Stimulated activated CD8-positive, alpha-beta memory T cell treated with anti-CD3 and anti-CD28 coated beads, Interleukin-2, amount 100 ng/mL, for 1 hour (primary cell): ENCODE measurements at places on chromosomes 4 and X.

GRCh38 chr4:112348488-112349158 lies 51.5 kb downstream of the ALPK1 start:
- no peak for DNase-seq

DNA sequence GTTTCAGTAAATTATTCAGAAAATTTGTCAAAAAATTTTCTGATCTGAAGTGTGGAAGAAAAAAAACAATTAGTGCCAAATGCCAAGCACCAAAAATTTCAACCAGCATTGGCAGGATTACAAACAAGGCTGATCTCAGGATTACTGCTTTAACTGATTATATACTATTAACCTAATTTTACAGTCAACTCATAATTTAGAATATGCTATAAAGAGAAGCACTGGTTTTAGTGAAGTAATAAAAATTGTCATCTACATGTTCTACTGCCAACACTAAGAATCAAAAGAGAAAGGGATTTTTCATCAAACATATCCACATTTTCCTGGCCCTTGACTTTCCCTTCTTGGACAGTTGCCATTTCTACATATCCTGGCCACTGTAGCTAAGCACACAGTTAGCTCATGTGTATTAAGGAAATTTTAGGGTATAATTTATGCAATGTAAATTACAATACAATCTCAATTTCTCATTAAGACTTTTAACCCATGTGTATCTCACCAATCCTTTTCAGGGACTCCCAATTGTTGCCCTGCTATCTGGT lies 33.8 kb downstream of the THOC2 start:
- DNase-seq = no peak

GRCh38 chrX:99798936-99799335 lies 611.1 kb downstream of the PCDH19 start:
- DNase-seq = no peak

DNA sequence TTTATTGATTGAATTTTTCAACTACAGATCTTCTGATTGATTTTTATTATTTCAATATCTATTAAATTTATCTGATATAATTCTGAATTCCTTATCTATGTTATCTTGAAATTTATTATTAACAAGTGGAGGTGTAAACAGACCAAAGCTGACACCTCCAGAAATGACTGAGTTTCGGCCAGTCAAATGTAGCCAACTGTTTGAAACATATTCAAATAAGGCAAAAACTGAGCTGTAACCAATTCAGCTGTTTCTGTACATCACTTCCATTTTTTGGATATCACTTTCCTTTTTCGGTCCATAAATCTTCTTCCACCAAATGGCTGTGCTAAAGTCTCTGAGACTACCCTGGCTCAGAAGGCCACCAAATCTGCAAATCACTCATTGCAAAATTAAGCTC lies 2127.3 kb upstream of the AGA start:
- no peak for DNase-seq

DNA sequence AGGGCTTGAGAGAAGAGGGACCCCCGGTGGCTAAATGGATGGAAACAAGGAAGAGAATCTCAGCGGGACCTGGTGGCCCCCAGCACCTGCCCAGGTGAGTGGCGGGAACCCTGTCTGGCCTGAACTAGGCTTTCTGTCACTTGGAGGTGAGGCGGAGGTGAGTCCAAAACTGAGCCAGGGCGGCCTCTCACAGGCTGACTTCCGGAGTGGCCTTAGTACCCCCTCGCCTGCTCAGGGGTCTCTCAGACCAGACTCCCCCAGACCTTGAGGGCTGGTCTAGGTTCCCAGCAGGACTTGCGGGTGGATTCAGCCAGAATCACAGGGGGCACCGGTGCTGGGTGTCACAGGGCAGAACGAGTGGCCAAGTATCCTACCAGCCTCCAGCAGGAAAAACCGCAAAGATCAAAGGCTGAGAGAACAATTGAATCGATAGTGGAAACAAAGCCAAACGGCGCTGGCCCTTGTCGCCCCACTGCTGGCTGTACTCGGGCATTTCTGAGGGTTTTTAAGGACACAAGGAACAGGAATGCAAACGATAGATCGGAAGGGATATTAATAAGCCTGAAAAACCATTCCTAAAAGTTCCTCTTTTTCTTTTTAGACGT lies 67.8 kb downstream of the WFS1 start:
- no peak for DNase-seq

DNA sequence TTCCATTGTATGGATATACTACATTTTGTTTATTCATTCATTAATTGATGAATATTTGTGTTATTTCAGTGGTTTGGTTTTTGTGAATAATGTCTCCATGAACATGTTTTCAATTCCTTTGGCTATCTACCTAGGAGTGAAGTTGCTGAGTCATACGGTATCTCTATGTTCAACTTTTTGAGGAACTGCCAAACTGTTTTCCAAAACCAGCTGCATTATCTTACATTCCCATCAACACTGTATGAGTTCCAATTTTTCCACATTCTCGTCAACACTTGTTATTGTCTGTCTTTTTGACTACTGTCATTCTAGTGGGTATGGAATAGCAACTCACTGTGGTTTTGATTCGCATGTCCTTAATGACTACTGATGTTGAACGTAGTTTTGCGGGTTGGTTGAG lies 388.6 kb upstream of the MAGEB2 start:
- no peak for DNase-seq

DNA sequence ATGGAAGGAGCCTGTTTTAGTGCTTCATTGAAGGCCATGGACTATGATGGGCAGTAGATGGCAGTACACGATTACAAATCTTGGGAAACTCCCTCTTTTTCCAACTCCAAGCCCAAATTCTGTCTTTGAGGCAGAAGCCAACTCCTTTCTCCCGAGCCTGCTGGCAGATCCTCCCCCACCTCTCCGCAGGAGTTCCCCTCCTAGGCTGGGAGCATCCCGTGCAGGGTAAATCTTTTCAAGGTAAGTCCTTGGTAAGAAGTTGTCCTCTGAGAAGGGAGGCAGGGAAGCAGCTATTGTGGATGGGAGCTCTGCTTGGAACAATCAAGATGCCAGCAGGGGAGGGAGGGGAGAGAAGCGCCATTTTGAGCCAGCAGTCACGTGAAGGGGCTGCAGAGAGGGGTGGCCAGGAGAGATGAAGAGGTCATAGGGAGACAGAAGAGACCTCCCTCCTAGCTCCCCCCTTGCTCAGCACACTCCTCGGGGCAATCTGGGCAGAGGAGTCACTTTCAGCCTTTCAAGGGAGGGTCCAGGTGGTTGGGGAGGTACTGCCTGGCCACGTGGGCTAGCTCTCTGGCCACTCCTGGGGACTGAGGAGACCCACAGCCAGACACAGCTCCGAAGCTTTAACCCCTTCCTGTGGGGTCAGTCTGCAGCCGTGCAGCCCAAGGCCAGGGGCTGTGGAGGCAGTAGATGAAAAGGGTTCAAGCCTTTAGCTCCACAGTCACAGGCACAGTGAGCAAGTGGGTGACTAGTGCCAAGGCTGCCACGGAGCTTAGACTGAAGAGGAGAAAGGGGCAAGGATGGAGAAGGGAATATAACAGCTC lies 9.6 kb downstream of the CC2D2A start:
- DNase-seq = no peak

- no peak for DNase-seq
Measured at GRCh38 chrX:119887721-119888425, 7.8 kb upstream of the AKAP14 start.

DNA sequence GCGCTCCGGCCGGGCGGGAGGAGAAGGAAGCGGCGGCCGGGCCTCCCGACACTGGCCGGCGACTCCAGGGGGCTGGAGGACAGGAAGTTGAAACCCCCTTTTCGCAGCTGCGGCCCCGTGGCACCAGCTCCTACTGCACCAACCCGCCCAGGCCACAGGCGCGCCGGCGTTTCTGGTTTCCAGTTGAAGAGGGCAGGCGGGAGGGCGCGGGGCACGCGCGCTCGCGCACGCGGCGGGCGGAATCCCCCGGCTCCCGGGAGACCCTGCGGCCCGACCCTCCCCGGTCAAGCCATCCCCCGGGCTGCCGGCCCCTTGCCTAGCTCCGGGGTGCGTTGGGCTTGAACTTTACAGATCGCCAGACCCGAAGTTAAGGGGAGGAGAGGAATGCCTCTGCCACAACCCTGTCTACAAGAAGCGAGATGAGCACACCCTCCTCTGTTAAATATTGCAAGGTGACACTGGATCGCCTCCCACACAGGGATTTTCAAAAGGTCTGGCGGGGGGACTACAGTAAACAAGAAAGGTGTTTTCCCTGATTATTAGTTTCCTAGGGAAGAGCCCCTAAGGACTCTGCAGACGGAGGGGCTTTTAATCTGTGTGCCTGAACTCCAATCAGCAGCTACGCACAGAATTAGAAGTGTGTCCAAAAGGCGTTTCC lies 1.4 kb downstream of the ELOVL6 start:
- peak; percentile 34 for DNase-seq

DNA sequence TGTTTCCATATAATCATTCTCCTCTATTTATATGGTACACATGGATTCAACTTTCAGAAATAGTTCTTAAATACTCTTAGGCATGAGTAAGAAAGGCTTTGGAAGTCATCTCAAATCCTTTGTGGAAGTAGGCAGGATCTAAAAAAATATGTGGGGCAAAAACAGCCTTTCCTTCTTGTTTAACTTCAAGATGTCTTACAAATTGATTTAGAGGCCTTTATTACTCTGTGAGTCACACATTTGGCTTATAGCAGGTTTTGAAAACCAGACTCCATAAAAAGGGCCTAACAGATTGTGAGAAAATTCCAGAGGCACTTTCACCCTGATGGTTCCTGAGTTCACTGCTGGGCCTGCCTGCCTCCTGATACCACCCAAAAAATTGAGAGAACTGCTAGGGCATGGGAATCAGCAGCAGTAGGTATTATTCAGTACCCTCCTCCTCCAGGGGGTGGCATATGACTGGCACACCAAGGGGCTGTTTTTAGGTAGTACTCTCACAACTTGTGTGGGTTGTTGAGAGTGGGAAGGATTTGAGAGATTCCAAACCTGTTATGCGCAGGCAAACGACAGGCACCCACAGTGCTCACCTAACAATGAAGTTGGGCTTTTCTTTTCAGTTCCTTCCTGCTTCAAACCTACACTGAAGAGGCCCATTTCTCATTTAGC lies 162.7 kb upstream of the MBNL3 start:
- DNase-seq = no peak

DNA sequence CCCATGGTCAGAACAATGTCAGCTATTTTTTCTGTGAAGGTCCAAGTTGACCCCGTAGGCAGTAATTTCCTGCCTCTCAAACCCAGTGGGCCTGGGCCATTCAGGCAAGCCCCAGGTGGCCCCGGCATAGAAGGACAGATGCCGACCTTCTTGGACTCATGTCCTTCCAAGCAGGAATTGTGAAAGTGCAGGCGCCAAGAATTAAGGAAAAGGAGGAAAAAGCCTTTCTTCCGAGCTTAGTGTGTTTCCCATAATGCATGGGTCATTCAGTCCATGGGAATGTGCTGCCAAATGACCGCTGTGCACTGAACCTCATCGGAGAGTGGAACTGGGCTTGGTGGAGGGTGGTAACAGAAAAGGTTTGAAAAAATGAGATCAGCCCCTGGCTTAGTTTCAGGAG lies 196.5 kb upstream of the HS3ST1 start:
- DNase-seq = no peak

DNA sequence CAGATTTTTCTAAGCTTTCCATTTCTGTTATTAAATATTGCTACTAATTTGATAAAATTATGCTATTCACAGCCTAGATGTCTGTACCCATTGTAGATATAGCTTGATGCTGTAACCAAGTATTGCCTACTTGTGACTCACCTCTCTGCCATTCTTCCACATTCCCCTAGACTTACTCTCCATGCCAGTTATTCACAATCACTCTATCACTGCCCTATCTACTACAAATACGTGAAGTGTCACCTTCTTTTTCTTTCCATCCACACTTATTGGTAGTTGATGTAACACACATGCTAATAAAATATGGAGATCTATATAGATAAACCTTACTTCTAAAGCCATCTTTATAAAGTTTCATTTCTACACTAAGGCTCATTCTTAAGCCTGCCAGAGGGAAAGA lies 179.4 kb upstream of the PACRGL start:
- no peak for DNase-seq

DNA sequence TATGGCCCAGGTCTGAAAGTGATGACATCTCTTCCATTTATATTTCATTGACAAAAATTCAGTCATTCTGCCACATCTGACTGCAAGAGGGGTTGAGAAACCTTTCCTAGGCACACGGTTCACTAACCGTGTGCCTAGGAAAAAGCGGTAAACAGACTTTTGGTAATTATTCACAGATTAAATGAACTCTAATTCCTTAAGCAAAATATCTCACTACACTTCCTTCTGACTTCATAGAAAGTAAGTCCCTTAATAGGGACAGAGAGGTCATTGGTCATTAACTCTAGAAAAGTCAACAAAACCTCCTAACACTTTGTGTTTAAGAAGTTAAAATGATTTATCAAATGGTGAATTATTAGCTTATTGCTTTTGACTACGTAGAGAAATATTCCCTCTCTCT lies 205.1 kb downstream of the PDHA2 start:
- DNase-seq = no peak

- no peak for DNase-seq
Measured at GRCh38 chr4:3709061-3709845, 56.9 kb upstream of the ADRA2C start.

DNA sequence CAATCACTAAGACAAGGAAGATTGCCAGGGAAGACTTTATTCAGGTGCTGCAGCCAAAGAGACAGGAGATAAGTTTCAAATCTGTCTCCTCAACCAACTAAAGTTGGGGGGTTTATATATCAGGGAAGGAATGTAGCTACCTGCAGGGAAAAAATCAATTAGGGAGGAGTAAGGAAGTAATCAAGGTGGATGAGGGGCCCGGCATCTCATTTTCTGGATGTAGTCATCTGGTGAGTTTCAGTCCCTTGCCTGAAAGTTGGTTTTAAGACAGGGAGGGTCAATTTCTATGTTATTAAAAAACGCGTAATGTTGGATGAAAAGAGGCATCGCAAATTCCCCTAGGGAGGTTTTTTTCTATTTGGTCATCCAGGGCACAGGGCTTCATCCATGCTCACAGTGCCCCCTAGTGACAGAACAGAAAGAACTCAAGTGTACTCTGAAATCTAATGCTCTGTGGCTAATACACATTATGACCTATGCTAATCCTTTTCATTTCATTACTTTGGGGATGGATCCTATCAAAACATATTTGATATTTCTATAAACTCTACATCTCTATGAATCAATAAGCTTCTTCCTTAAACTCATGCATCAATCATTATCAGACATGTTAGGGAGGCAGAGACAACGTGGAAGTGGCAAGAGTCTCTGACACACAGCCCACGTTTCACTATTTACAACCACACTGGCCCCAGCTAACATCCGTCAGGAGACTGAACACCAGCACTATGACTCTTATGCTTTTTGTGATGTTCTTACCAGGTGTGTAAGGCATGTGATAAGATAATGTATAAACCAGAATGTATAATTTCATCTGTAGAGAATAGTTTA lies 1577.0 kb upstream of the TENM3 start:
- DNase-seq = no peak

GRCh38 chrX:3219667-3220066 lies 126.8 kb downstream of the MXRA5 start:
- no peak for DNase-seq

DNA sequence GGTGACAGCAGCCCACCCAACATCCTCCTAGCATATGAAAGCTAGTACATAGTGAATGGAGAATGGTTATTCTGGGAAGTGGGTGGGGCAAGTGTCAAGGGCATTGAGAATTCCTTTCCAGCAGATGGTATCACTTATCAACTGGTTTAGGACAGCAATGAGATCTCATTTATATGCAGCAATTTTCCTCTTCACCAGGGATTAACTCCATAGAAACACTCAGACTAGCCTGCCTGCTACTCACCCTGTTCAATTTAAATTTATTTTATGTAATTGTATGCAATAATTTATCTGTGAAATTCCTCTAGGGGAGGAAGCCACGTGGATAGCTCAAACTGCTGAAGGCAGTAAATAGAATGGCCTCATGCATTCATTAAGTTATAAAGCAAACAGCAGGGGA lies 101.6 kb upstream of the MID1IP1 start:
- no peak for DNase-seq
